Motor neuron (in vitro differentiated cells): ENCODE measurements at places on chromosomes 4 and X.

DNA sequence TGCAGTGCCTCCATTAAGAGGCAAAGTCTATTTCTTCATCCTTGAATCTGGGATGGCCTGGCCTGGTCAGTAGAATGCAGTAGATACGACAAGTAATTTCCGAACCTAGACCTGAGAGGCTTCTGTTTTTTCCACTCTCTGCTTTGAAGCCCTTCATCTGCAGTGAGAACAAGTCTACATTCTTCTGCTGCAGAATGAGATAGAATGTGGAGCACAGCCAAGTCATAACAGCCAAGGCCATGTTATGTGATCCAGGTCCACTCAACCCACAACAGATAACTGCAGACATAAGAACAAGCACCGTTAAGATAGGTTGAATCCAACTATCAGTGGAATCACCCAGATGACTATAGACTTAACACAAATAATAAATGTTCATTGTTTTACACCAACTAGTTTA lies 1297.7 kb downstream of the C4orf33 start:
- ATAC-seq: no peak

GRCh38 chr4:6265546-6265945 lies 4.1 kb upstream of the WFS1 start:
- ATAC-seq: no peak

- ATAC-seq: no peak
Observed at GRCh38 chr4:71524756-71525155, 185.9 kb downstream of the SLC4A4 start.

DNA sequence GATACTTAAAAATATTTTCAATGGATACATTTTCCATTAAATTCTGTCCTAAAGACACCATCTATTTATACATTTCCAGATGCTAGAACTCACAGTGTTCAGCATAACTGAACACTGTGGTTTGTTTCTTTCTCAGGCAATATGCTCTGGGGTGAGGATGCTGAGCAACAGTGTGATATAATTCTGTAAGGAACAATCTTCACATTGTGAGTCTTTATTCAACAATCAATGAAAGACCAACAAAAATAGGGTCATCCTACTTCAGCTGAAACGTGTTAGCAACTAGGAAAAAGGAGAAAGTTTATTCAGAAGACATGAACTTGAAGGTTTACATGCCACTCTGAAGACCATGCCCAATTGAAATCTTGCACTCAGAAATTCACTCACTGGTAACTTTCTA lies 284.8 kb downstream of the UNC5C start:
- ATAC-seq: no peak

- no peak for ATAC-seq
Observed at GRCh38 chr4:53591372-53591892, at the start of gene LNX1. LNX1 (minus strand) TSS chr4:53591486; CDS start chr4:53574002, 17,484 bp downstream.

- ATAC-seq: no peak
Observed at GRCh38 chr4:126038502-126039144, 723.9 kb downstream of the FAT4 start.

- ATAC-seq: no peak
Observed at GRCh38 chrX:32269866-32270265, 941.5 kb downstream of the DMD start.

DNA sequence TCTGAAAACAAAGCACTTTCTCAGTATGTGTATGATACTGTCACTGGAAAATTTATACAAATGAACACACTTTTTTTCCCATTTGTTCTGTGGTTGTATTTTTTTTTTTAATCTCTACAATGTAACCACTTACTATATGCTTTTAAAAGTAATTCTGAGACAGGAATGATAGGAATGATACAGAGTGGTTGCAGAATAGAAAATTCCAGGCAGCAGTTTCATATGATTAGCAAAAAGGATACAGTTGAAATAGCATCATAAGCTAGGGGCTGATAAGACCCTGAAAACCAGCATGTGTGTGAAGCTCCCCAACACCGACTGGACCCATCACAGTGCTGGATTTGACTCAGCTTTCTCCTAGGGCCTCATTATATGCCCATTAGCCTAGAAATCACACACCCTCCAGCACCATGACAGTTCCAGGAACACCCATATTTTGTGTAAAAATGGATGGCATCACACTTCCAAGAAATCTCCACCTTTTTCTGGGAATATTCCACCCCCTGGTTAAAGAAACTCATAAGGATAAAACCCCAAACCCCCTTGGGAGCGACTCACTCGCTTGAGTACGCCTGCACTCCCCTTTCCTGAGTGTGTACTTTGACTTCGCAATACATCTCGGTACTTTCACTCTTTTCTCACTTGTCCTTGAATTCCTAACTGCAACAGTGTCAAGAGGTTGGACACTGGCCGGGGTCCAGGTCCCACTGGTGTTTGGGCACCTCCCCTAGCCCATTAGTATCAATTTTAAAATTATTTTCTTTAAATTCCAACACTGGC lies 77.4 kb upstream of the AGA start:
- ATAC-seq: peak; percentile 33

DNA sequence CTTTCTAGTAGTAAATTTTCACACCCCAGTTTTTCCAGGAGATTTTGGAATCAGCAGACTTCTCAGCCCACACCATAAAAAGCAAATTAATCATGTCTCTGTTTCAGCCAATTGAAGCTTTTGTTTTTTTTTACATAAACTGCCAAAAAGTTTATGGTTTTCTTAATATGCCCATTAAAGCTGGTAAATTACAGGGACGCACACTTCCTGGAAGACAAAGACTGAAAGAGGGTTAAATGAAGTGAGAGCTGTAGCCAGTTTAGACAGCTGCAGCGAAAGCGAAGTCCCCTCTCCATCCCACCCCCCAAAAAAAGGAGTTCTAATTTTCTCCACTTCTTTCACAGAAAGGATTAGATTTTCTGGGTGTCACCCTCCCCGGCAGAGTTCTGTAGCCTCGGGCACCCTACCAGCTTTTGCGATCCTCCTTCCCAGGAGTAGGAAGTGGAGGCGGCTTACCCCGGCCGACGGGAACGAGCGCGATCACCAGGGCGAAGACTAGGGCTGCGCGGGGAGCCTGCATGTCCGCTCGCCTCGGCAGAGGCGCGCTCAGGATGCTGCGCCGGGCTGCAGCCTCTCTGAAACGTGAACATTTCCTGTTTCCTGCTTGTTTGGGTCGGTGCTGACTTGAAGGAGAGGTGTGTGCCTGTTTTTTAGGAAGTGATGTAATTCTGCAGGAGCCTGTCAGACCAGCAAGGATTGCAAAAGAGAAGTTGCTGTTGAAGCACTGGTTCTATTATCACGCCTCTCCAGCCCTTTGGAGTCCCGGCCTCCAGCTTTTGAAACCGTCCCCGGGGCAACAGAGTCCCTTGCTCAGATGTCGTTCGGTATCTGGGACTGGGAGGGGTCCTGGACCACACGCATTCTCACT lies at the start of gene TMEM154:
TSS of gene TMEM154 (minus strand) at position 584 of the 868 bp plus-strand sequence. CDS start at position 520, 64 bp downstream.
- peak; percentile 78 for ATAC-seq

- no peak for ATAC-seq
Observed at GRCh38 chr4:6195602-6196319, 4.6 kb downstream of the JAKMIP1 start.

DNA sequence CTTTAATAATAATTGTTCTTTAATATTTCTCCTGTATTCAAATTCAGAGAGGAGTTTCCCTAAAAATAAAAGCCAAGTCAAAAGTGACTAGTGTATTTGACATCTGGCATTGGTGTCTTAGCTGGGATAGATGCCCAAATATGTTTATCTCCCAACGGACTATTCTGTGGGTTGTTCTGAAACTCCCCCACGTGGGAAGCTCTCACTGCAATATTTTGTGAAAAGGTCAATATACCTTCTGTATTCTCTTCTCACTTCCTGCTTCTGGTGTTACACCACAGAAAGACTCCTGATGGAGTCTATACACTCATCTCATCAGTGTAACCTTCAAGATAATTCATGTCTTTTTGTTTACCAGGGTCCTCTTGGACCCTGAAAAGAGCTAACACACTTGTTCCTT lies 2052.8 kb upstream of the TENM3 start:
- no peak for ATAC-seq

GRCh38 chr4:169492436-169493163 lies 119.8 kb downstream of the NEK1 start:
- no peak for ATAC-seq

GRCh38 chr4:140839888-140840790 lies 84.0 kb upstream of the TBC1D9 start:
- ATAC-seq: no peak

DNA sequence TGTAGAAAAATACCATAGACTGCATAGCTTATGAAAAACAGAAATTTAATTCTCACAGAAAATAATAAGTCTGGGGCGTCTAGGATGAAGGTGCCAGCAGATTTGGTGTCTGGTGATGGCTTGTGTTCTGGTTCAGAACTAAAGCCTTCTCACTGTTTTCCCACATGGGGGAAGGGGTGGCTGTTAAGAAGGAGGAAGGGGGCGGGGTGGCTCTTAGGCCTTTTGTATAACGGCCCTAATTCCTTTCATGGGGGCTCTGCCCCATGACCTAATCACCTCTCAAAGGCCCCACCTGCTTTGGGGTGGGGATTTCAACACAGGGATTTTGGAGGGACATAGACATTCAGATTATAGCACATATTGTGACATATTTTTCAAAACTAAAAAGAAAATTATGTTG lies 173.2 kb upstream of the TECRL start:
- no peak for ATAC-seq

DNA sequence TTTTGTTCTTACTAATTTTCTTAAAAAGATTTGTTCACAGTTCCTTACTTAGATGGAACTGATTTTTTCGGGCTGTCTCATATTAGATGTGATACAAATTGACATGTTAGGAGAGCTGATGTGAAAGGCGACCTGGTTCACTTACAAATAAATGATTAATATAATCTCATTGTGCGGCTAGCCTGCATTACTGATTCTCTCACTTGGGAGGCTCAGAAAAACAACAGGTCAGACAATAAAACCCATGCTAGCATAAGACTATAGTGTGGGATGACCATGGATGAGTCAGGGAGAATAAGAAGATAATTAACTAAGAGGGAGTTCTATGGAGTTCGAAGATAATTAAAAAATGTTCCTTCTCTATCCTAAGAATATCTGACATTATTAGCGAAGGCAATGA lies 40.8 kb downstream of the RTL9 start:
- no peak for ATAC-seq

GRCh38 chr4:80229128-80229527 lies 31.8 kb downstream of the PRDM8 start:
- no peak for ATAC-seq

DNA sequence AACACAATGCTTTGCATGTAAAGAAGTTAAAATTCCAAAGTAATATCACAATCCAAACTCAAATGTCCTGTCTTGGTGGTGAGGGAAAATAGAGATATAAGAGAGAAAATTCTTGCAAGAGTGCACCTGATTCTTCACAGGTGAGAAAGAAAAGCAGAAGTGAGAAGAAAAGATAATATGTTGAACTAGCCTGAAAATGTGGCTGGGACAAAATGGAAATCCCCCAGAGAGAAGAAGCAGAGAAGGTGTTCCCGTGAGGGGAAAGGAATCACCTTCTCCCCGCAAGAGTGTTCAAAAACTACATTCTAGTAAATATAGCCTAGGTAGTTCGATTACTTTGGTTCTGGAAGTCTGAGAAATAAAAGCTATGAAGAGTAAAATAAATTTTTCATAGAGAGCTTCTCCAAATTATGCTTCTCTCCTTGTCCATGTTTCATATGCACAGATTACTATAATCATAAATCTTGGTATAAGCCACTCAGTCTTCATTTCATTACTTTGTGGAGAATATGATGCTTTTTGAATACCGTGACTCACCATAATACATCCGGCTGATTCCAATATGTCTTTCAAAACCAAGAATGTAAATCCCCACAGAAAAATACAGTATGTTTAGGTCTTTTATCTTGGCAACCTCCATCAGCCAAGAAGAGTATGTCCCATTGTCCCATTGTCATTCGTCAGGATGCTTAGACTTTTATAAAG lies 63.1 kb downstream of the COX18 start:
- ATAC-seq: peak; percentile 23

DNA sequence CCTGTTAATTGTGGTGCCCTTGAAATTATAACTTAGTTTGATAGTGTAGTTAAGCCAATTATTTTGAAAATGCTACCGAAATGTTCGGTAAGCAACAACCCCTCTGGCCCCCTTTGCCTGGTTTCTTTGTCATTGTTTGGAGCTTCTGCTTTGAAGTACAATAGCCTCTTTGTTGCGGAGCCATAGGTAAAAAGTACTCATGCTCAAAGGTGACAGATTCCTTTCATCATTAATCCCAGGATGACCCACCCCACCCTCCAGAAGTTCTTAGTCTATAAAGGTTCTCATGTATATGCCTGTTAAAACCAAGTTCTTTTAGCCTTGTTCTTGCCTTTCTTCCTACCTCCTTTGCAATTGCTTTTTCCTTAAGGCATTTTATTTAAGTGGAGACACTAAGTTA lies 42.4 kb upstream of the SMARCAD1 start:
- ATAC-seq: no peak

- ATAC-seq: no peak
Observed at GRCh38 chr4:19285146-19285545, 966.6 kb upstream of the SLIT2 start.
